G401 (cell line): ENCODE measurements at places on chromosomes 5 and 9.

DNA sequence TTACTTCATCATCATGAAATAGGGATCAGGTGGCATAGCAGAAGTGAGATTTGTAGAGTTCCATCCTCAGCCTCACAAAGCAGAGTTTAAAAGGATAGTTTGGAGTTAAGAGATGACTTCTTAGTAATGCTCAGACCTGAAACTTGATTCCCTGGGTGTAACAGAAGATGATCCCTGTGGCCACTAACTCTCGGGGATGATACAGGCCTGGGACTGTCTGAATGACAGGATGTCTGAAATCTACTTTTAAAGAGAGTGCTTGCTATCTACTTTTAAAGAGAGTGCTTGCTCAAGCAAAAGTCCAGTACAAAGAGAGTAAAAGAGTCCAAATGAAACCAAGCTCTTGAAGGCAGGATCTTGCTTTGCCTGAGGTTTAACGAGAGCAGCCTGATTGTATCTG, 14.6 kb downstream of the ADAMTS16 start:
- no peak for DNase-seq

DNA sequence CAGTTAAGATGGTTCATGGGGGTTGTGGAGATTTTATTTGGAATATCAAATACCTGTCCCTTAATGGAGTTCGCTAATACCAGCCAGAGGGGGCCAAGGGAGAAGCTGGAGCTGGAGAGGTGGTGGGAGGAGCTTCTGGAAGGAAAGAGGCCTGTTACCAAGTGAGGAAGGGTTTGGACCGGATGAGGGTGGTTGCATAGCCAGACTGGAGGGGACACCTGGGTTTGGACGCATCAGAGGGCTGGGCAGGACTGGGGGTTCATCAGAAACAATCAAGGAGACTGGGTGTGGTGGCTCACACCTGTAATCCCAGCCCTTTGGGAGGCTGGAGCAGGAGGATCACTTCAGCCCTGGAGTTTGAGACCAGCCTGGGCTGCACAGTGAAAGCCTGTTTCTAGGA, 111.8 kb upstream of the IER5L start:
- DNase-seq: no peak

DNA sequence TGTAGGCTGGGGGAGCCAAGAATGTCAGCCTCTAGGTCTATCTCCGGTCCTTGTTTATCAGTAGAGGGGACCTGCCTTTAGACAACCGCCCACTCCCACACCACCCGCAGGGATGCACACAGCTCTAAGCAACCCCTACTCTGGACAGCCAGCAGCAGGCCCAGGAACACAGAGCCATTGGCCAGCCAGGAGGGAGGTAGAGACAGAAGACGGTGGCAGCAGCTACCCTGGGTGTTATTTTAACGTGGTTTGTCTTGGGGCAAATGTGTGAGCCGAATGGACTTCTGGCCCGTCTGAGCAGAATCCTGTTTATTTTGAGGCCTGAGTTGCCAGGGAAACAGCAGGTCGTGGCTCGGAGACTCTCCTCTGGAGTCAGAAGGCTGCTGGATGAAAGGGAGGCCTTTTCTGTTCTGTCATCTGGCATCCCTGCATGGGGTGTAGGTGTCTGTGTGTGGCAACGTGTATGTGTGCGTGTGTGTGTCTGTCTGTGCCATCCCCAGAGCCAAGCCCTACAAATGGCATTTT, 382 bp upstream of the FGF1 start:
- DNase-seq: peak; percentile 82

DNA sequence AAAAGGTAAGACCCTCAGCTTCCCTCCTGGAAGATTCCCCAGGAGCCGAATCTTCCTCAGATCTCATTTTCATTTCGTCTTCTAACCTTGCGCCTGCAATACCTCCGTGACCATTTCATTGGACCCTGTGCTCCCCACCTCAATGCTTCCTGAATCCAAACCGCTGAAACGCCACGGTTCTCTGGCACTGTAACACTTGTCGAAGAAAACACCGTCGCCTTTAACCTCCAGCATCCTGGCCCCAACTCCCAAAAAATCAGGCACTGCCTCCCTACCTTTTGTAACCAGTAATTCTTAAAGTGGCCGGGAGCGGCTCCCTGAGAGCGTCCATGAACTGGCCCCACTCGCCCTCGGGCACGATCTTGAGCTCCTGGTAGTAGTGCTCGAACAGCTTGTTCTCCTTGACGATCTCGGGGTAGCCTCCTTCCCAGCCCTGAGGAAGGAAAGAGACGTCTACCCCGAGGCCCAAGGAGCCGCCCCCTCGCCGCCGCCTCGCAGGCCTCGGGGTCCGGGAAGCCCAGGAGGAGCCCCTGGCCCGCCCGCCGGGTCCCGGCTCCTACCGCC, 438 bp downstream of the NSUN2 start:
- DNase-seq: peak; percentile 38

DNA sequence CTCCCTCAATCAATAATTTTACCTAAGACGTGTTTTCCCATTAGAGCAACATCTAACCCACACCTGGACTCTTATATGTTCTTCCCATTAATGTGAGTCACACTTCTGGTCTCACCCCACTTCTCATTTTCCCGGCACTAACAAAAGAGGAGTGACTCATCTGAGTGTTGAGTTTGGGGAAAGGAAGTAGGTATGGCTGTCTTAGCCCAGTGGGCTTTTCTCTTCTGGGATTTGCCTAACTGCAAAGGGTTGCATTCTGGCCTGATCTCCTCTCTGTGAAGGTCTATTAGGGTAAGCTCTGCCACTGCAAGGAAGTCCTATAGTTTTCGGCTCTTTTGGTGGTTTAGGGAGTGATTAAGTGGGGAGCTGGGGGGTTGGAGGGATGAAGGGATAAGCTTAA, 195.6 kb downstream of the KIAA0825 start:
- DNase-seq: no peak

DNA sequence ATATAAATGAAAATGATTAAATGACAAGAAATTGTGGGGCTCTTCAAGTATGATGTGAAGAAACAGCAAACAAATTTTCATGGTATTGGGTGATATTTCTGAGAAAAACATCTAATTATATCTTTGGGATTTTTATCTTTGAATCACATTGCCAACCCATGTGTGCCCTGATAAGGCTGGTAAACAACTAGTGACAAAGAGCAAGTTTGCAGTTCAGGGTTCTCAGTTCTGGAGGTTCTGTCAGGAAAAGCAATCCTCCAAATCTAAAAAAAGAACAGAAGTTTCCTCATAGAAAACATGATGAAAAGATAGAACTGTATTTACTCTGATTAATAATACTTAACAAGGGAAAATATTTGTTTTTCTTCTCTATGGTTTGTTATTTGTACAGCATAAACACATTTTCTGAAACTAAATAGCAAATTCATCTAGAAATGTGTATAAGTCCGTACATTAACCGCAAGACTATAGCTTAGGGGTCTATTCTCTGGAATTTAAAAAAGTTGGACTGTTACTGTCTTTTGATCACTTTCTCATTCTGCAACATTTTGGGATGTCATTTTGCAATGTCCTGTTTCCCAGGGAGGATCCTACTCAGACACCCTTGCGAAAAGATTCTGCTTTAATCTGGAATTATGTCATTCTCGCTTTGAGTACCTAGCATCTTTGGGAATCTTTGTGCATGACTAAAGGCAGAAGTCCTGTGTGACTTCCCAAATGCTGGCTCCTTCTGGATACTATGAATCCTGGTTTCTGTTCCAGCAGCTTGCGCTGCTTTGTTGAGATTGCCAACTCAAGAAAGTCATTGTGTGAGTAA, 308.5 kb downstream of the ADGRV1 start:
- DNase-seq: no peak

DNA sequence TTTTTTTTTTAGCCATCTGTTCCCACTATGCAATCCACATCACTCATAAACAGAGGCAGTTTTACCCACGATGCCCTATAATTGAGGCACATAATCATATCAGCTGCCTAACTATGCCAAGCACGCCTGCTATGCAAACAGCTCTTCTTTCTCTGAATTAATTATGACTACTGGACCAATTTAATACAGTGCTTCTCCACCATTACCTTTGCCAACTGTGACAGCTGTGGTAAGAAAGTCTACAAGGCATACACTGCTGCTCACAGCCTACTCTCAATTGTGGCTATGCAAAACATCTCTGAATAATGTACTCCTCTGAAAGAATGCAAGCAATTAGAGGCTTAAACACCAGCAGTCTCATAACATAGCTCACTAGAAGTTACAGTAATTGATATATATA, 97.1 kb downstream of the DTWD2 start:
- peak; percentile 24 for DNase-seq

GRCh38 chr5:154253807-154254206, 63.3 kb downstream of the GALNT10 start:
- no peak for DNase-seq

GRCh38 chr9:127211983-127212382, 52.6 kb upstream of the GARNL3 start:
- no peak for DNase-seq

DNA sequence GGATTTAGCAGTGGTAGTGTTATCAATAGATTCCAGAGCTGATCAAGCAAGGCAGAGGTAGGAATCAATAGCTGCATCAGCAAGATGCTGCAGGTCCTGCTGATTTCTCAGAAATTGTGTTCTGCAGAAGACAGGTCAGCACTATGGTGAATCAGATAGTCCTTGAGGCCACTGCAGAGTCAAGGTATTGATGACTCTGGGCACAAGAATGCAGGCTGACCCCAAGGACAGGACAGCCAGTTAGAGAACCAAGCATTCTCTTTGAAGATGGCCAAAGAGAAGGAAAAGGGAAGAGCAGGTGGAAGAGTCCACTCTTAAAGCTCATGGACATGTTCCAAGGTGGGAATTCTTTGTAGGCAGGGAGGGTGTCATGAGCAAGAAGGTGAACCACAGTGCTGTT, 28.0 kb downstream of the PRUNE2 start:
- no peak for DNase-seq

DNA sequence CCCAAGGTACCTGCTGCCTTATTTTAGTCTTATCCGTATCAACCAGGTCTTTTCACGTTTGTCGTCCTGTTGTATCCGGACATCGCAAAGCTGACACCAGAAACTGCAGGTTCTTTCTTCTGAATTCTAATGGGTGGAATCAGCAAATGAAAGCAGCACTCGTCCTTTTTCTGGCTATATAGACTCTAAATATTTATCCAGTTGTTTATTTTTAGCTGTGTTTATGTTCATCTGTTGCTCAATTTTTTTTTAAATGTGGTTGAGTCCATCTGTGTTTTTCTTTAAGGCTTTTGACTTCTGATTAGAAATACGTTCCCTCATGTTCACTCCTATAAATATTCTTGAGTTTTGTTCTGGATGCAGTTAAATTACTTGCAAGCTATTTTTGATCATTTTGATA, 831.7 kb downstream of the MTRR start:
- DNase-seq: no peak

DNA sequence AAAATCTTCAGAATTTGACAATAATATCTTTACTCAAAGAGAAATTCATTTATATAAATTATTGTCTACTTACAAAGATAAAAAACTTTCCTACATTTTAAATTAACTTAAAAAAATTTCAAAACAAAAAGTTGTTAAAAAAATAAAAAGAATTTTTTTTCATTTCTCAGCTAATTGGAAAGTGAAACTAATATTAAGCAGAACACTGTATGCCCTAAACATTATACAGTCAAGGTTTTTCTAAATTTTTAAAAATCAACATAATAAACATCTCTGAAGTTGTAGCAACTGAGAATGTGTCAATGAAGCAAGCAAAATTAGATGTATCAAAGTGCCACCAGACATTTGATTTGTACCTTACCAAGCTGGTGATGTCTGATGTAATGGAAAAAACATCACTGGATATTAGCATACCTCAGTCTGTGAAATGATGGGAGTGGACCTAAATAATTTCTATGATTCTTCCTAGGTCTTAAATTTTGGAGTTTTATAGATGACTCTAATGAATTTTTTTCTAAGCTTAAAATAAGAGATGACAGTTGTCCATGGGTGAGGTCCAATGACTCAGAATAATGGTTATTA, 290.1 kb downstream of the ADAMTS6 start:
- no peak for DNase-seq

GRCh38 chr5:125205601-125206225, 459.3 kb upstream of the ZNF608 start:
- no peak for DNase-seq

DNA sequence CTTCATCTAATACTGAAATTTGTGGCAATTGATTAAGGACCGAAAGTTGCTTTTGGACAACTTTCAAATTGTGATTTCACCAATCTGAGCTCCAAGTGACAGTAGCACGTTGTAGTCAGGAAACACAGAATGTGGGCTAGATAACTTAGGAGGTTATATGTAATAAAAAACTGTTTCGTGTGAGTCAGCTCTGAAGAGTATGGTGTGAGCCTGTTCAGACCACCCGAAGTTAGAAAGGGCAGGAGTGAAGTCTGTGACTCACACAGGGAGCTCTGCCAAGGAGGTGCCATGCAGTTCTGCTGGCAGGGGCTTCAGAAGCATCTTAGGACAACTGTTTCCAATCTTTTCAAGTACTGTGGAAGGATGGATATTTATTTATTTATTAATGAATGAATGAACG, 16.4 kb upstream of the ZBTB34 start:
- DNase-seq: no peak

DNA sequence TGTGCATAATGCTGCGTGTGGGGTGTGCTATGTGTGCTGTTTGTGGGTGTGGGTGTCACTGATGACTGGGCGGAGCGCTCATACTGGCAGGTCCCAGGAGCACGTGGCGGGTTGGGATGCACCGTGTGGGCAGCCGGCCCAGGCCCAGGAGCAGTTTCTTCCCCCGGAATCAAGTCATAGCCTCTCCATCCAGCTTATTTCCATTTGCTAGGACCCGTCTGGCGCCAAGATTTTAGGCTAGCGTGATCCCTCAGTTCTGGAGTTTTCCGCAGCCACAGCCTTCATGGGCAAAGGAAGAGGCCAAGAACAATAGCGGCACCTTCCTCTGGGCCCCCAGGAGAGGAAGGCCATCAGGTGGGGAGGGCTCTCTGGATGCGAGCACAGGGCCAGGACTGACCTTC, 43.3 kb upstream of the NEURL1B start:
- no peak for DNase-seq

DNA sequence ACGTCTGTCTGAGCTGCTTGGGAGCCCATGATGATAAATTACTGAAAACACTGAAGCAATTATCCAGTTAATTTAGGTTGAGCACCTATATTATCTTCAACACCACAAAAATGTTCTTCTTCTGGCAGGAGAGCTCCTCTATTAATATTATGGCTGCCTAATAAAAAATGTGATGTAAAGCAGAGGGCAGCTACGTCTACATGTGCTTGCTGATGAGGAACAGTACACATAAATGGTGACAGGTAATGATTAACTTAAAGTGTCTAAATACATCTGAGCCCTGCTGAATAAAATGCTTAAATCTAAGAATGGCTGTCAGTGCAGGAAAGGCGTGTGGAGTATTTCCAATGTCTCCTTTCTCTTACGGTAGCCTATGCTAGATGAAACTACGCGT, 131.3 kb upstream of the NR3C1 start:
- DNase-seq: no peak

DNA sequence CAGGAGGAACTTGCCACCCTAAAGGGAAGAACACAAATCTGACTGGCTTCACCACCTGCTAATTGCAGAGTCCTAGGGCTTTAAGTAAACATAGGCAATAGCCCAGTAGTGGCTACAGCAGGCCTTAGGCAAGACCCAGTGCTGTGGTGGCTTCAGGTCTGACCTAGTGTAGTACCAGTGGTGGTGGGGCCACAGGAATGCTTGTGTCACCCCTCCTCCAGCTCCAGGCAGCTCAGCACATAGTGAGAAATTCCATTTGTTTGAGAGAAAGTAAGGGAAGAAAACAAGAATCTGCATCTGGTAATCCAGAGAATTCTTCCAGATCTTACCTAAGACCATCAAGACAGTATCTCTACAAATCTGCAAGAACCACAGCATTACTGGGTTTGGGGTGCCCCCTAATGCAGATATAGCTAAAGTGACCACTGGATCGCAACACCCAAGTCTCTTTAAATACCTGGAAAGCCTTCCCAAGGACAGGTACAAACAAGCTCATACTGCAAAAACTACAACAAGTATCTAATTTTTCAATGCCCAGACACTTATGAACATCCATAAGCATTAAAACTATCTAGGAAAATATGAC, 102.6 kb upstream of the TRPM3 start:
- DNase-seq: no peak
